IPS DF 19.7 (cell line): ENCODE measurements at places on chromosomes 6 and 20.

GRCh38 chr20:37303637-37304036 is 14.2 kb downstream of the MANBAL start:
- no peak for DNase-seq

- no peak for DNase-seq
Observed at GRCh38 chr6:123398072-123398471, 238.7 kb downstream of the TRDN start.

- DNase-seq = no peak
Observed at GRCh38 chr6:106628658-106629102, 618 bp downstream of the RTN4IP1 start.

DNA sequence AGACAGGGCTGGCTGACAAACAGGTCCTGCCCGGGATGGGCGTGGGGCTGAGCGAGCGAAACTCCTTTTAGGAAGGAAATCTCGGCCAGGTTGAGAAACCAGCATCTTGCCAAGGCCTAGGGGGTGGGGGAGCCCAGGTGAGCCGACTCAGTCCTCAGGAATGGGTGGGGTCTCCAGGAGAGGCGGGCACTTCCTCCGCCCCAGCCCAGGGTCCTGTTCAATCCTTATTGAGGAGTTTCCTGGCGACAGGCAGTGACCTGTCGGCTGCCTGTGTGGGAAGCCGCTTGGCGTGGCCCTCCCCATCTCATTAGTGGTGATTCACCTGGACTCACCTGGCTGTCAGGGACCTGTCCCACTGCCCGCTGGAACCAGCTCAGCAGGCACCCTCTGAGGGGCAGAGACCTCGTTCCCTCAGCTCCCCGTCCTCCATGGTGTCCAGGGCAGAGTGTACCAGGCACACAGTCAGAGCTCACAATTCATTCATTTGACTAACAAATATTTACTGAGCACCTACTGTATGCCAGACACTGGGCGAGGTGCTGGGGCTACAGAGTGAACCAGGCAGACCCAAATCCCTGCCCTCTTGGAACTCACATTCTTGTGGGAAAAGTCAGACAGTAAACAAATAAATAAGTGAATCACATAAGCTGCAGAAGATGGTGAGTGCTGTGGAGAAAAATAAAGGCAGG is 51.1 kb downstream of the FGD2 start:
- DNase-seq = no peak

DNA sequence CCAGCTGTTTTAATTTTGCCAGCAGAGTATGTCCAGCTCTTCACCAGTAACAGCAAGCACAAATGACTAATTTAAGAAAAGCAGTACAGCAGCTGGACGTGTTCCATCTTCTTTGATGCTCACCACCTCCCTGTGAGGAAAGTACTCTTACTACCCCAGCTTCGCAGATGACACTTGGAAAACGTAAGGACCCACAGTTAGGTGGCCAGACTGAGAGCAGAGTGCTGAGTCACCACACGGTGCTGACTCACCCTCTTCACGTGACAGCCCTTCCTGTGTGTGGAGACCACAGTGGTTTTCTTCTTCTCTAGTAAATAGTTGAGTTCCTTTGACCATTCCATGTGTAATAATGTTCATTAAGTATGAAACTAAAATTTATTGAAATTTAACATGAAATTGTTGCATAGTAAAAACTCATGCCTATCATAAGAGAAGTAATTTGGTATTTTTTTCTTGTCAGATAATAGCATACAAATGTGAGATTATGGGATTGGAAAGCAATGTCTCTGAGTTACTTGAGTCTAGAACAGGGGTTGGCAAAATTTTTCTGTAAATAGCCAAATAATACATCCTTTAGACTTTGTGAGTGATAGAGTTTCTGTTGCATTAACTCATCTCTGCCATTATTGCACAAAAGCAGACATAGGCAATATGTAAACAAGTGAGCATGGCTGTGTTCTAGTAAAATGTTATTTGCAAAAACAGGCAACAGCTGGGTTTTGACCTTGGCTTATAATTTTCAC is 76.6 kb downstream of the SLX4IP start:
- DNase-seq = peak; percentile 52

GRCh38 chr6:3353213-3353903 is 94.6 kb downstream of the PSMG4 start:
- no peak for DNase-seq

- no peak for DNase-seq
Observed at GRCh38 chr20:3685341-3685740, 3.5 kb upstream of the ADAM33 start.

DNA sequence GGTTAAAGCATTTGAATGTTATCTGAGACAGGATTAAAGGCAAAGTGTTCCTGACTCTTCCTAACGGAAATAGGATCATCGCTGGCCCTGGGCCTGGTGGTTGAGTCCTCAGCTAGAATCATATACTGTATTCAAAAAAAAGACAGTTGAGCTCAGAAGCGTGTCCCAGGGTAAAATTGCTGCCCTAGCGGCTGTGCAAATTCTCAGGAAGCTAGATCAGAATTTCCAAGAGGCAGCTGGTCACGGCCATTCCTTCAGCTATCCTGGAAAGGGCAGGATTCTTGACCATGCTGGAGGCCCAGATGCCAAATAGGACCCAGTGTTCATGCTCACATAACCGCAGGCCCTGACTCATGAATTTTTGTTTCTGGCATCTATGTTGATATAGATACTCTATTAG is 67.4 kb downstream of the STMND1 start:
- DNase-seq = no peak

DNA sequence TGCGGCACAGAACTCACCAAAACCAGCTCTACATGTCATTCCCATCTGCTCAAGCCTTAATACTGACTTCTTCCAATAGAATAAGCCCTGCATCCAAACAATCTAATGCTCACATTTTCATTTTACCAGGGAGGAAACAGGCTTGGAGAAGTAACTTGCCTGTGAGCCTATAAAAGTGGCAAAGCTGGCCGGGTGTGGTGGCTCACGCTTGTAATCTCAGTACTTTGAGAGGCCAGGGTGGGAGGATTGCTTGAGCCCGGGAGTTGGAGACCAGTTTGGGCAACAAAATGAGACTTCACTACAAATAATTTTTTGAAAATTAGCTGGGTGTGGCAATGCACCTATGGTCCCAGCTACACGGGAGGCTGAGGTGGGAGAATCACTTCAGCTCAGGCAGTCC is 133.7 kb downstream of the LY86 start:
- no peak for DNase-seq

- DNase-seq = no peak
Observed at GRCh38 chr6:12456343-12456742, 166.2 kb downstream of the EDN1 start.

DNA sequence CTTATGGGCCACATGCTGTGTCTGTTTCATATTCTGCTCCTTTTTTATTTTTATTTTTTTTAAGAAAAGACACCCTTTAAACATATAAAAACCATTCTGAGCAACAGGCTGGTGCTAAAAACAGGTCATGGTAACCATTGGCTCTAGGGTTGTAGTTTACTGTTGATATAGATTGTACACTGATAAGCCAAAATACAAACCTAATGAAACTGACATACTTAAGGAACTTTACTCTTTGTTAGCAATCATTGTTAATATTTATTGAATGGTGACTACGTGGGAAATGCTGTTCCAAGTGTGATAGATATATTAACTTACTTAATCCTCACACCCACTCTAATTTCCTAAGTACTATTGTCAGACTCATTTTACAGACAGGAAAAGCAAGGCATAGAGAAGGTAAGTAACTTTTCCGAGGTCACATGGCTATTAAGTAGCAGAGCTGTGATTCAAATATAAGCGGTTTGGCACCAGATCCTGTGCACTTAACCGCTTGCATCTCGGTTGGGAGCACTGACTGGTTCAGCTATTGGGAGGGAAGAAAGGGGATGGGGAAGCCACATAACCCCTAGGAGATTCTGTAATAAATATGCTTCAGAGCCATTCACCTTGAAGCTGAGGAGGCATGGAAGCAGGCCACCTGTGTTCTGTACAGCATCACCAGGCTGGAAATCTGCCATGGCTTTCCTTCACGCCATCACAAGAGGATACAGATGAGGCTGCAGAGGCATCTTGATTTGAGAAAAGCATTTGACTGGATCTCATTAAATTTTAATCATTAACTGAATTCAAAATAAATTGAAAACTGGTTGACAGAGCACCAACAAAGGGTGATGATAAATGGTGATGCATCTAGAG is 4.9 kb downstream of the TRAF3IP2 start:
- DNase-seq = no peak

GRCh38 chr6:4678506-4679300 is 97.5 kb upstream of the CDYL start:
- no peak for DNase-seq

- no peak for DNase-seq
Observed at GRCh38 chr6:42520786-42521607, 42.8 kb upstream of the UBR2 start.

- DNase-seq = no peak
Observed at GRCh38 chr6:25384234-25384633, 105.1 kb downstream of the CARMIL1 start.

DNA sequence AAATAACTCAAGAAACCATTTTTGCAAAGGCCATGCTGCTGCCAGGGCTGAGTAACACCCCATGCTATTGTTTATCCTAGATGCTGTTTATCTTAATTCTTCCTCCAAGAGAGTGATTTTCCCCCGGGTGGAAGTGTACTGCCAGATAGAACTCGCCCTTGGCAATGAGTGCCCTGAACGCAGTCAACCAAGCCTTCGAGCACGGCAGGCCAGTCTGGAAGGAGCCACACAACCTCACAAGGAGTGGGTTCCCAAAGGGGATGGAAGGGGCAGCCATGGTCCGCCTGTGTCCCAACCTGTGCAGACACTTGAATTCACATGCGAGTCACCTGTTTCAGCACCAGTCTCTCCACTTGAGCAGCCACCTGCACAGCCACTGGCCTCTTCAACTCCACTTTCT is 31.9 kb downstream of the PNPLA1 start:
- no peak for DNase-seq

GRCh38 chr6:111080698-111081097 is 6.6 kb upstream of the SLC16A10 start:
- DNase-seq = no peak

GRCh38 chr20:23349338-23350195 is 1.0 kb upstream of the NXT1 start:
- DNase-seq = no peak

GRCh38 chr20:13809855-13810254 is 25.0 kb downstream of the NDUFAF5 start:
- DNase-seq = no peak

GRCh38 chr20:59688999-59689398 is 84.7 kb downstream of the PHACTR3 start:
- DNase-seq = no peak

DNA sequence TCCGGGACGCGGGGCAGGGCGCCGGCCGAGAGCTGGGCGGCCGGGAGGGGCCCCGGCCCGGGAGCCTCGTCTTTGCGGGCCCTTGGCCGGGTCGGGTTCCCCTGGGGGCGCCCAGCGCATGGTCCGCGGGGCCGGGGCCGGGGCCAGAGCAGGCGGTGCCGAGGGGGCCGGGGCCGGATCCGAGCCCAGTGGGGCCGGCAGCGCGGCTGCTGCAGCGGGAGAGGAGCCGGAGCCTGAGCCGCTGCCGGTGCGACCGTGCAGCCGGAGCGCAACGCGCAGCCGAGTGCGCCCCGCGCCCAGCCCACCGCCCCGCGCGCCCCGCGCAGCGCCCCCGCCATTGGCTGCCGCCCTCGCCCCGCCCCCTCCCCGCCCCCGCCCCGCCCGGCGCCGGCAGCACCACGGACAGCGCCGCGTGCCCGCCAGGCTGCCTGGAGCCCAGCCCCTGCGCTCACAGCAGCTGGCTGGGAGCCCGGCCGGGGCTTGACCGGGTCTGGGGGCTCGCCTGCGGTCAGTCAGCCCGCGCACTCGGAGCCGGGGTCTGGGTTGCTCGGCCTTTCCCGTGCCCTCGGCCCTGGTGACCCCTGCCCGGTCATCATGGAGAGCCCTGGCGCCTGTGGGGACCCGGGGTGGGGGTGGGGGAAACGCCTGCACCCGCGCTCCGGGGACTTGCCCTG is at the start of gene HRH3:
TSS of gene HRH3 (minus strand) at position 287 of the 674 bp plus-strand sequence. CDS start 308 bp downstream, outside the sequence.
- no peak for DNase-seq

DNA sequence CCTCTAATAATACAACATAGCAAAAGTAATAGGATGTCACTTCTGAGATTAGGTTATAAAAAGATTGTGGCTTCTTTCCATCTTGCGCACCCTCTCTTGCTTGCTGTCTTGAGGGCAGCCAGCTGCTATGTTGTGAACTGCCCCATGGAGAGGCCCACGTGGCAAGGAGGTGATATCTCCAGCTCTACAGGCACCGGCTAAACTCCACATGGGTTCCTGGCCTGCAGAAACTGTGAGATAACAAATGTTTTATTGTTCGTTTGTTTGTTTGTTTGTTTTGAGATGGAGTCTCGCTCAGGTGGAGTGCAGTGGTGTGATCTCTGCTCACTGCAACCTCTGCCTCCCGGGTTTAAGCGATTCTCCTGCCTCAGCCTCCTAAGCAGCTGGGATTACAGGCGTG is 38.0 kb downstream of the CD40 start:
- DNase-seq = no peak

DNA sequence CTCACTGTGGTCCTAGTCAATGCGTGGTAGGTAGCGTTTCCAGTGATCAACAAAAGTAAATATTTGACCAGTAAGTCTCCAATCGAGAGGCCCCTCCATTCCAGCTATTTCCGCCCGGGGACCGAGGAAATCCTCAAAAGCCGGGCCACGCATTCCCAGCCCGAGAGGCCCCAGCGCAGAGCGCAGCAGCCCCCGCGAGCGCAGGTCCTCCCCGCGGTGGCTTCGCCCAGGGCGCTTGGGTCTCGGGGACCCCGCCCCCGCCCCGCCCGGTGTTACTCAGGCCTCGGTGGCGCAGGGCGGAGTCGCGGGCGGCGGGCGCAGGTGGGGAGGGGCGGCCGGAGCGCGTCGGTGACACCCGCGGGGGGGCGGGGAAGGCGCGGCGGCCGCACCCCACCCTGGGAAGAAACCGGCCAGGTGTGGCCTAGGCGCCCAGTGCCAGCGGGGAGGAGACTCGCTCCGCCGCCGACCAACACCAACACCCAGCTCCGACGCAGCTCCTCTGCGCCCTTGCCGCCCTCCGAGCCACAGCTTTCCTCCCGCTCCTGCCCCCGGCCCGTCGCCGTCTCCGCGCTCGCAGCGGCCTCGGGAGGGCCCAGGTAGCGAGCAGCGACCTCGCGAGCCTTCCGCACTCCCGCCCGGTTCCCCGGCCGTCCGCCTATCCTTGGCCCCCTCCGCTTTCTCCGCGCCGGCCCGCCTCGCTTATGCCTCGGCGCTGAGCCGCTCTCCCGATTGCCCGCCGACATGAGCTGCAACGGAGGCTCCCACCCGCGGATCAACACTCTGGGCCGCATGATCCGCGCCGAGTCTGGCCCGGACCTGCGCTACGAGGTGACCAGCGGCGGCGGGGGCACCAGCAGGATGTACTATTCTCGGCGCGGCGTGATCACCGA is at the start of gene DSP:
TSS of gene DSP (plus strand) at position 497 of the 890 bp plus-strand sequence. CDS start at position 742, 245 bp downstream.
- DNase-seq = no peak

GRCh38 chr6:150201772-150202329 is 59.0 kb downstream of the PPP1R14C start:
- DNase-seq = no peak

GRCh38 chr20:38514185-38514584 is 41.5 kb downstream of the RALGAPB start:
- DNase-seq = no peak

DNA sequence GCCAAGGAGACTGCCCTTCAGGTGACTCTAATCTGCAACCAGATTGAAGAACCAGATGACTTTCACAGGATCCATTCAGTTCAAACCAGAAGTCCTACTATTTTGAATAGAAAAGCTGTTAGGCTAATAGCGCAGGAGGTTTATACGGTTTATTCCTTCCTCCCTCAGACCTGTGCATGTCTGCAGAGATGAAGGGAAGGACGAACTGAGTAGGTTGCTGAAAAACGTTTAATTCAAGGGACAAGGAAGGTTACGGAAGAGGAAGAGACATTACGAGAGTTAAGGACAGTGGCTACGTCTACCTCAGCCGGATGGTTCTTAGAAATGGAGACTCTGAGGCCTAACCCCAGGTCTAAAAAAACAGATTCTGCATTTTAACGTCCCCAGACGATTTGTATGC is 978 bp downstream of the AURKA start:
- DNase-seq = no peak
